NB4 (cell line): ENCODE measurements at places on chromosomes 1 and 21.

DNA sequence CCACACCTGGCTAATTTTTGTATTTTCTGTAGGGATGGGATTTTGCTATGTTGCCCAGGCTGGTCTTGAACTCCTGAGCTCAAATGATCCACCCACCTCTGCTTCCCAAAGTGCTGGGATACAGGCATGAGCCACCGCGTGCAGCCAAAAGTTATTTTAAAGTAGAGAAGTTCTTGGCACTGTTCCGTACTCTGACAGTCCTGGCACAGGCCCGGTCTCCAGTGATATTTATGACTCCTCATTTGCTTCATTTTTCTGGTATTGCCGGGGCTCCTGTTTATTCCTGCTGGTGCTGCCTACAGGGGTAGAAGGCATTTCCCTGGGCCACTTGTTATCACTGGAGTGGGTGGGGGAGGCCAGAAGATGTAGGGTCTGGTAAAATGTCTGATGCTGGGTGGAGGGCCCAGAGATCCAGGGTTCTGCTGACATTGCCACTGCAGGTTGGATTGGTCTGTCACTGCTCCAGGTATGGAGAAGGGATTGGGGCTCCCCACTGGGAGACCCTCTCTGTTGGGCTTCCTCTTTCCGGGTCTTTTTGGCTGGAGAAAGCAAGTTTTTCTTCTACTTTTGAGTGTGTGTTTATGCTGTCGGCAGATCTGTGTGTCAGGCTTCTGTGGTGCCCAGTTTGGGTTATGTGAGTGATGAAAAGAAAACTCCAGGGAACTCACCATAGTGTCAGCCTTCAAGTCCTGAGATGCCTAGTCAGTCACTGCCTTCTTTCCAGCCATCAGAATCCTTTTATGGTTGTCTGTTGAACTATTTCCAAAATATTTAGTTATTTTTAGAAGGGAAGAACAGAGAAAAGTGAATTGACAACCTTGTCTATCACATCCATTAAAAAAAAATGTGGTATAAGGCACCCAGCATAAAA lies 4.5 kb downstream of the MROH7 start:
- no peak for DNase-seq

DNA sequence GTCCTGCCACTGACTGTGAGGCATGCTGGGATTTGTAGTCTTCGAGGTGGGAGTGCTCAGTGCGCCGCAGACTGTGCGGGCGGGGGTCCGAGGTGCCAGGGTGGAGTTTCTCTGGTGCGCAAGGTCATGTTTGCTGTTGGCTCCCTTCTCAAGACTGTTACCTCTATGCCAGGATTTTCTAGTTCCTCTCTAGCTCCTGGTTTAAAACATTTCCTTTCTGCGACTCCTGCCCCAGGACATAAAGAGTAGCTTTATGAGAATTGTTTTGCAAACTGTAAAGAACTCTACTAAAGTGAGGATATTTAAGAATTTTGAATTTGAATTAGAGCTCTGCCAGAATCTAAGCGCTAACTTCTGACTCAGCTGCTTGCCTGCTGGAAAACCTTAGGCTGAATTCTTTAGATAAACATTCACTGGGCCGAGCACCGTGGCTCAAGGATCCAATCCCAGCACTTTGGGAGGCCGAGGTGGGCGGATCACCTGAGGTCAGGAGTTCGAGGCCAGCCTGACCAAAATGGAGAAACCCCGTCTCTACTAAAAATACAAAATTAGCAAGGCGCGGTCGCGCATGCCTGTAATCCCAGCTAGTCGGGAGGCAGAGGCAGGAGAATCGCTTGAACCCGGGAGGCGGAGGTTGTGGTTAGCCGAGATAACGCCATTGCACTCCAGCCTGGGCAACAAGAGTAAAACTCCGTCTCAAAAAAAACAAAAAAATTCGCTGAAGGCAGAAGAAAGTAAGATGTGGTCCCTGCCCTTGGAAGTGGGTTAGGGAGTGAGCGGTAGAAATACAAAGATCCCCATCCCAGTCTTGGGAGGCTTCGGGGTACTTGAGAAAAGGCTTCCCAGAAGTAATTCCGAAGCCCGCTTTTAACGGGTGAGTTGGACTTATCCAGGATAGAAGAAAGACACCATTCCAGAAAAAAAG lies 992 bp upstream of the USP48 start:
- peak; percentile 97 for DNase-seq

DNA sequence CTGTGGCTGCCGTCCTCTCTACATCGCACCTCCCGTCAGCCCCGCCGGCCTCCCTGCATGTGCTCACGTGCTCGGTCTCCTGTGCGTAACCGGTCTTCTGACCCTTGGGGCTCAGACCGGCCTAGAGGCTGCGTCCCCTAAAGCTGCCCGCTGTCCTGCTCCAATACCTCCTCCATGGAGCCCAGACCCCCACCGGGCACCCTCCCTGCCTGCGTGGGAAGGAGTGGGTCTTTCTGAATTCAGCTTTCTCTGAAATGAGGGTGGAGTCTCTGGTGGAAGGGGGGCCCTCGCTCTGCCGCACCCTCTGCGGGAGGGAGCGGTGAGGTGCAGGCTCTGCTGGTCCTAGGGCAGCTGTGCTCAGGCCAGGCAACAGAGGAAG lies 18.7 kb upstream of the POFUT2 start:
- DNase-seq, result no peak

- DNase-seq, result no peak
Observed at GRCh38 chr1:58072450-58072849, 474.1 kb downstream of the OMA1 start.

GRCh38 chr1:17440074-17440826 lies 773 bp upstream of the RCC2 start:
- no peak for DNase-seq

- DNase-seq, result no peak
Observed at GRCh38 chr1:177838907-177839485, 130.9 kb downstream of the SEC16B start.

- no peak for DNase-seq
Observed at GRCh38 chr1:33712186-33712585, 151.7 kb upstream of the HMGB4 start.

DNA sequence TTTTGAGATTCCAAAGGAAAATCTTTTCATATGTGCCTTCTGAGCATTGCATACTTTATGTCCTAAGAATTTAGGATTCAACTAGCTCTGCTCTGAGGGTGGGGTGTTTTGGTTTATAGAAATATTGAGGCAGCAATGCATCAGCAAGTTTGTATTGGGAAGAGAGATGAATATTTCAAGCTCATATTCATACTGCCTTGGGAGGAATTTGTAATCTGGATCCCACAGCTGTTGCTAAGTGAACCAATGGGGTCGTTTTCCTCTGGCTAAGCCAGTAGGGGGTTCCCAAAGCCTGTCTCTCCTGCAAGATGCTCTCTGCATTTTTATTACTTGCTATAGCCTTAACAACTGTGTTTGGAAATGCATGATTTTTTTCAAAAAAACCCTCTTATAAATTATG lies 130.6 kb downstream of the SNX7 start:
- no peak for DNase-seq

- DNase-seq, result no peak
Observed at GRCh38 chr1:52887483-52887882, 34.1 kb downstream of the ECHDC2 start.

DNA sequence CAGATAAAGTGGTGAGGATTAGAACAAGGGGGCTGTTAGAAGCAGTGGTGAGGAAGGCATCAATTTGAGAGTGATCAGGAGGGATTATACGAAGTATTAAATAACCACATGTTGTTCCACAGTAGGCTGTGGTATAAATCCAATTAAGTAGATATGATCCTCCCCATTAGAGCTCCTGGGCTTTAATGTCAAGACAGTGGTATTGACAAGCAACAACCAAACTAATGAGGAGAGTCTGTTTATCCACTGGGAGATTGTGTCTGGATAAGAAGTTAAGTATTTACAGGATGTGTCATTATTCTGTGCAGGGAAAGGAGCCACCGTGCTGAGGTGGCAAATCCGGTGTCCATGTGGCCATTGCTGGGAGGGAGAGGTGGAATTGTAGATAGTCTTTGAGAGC lies 5.8 kb downstream of the ACTN2 start:
- DNase-seq, result no peak

- DNase-seq, result no peak
Observed at GRCh38 chr1:40736085-40736531, 44.6 kb downstream of the NFYC start.

DNA sequence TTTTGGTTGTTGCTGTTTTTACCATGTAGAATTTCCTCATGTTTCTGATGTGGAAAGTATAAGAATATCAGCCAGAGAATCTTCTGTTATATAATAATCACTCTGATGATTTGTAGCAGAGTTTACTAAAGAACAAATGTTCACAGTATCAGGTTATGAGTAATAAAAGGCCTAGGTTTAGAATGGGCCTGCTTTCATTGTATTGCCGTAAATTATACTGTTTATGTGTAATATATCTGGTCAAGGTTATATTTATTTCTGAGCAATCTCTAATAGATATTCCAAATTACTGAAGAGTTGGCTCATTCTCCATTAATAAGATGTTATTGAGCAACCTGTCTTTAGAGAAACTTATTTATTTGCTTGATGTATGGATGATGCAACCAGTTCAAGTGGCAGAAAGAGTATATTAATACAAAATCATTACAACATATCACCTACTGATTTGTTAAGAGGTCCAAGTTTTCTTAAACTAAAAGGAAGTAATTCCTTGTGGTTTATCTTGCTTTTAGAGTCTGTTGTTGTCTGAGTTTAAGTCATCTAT lies 649.4 kb upstream of the CXADR start:
- DNase-seq, result no peak

DNA sequence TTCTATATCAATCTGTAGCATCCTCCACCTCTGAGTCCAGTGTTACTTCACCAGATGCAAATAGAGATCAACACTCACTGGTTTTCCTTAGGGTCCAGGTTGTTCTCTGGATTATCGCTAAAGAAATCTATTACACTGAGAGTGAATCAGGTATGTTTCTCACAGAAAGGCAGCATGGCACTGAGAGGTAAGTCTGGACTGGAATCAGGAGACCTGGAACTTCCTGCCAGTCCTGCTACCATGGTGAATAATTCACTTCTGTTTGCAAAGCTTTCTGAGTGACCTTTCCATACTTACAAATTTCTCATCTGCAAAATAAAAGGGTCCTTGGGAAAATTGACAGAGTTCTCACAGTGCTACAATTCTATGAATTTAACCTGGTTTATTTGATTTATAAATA lies 1583.3 kb downstream of the MRPL39 start:
- no peak for DNase-seq

- no peak for DNase-seq
Observed at GRCh38 chr1:30818568-30819243, 61.1 kb upstream of the LAPTM5 start.

GRCh38 chr21:39073717-39074116 lies 109.5 kb downstream of the PSMG1 start:
- DNase-seq, result no peak

- DNase-seq, result no peak
Observed at GRCh38 chr1:223810586-223810985, 35.2 kb downstream of the TP53BP2 start.

GRCh38 chr1:87305762-87306161 lies 22.9 kb upstream of the LMO4 start:
- no peak for DNase-seq

- DNase-seq, result no peak
Observed at GRCh38 chr1:203026666-203027663, 674 bp downstream of the PPFIA4 start.

- DNase-seq, result no peak
Observed at GRCh38 chr1:34779962-34780361, 1.1 kb upstream of the GJB3 start.

- no peak for DNase-seq
Observed at GRCh38 chr21:45809421-45809820, 165.9 kb downstream of the PCBP3 start.

- DNase-seq, result peak; percentile 42
Observed at GRCh38 chr21:37165586-37165985, 92.5 kb downstream of the TTC3 start.

- peak; percentile 78 for DNase-seq
Observed at GRCh38 chr1:234605983-234606783, 3.8 kb downstream of the IRF2BP2 start.

DNA sequence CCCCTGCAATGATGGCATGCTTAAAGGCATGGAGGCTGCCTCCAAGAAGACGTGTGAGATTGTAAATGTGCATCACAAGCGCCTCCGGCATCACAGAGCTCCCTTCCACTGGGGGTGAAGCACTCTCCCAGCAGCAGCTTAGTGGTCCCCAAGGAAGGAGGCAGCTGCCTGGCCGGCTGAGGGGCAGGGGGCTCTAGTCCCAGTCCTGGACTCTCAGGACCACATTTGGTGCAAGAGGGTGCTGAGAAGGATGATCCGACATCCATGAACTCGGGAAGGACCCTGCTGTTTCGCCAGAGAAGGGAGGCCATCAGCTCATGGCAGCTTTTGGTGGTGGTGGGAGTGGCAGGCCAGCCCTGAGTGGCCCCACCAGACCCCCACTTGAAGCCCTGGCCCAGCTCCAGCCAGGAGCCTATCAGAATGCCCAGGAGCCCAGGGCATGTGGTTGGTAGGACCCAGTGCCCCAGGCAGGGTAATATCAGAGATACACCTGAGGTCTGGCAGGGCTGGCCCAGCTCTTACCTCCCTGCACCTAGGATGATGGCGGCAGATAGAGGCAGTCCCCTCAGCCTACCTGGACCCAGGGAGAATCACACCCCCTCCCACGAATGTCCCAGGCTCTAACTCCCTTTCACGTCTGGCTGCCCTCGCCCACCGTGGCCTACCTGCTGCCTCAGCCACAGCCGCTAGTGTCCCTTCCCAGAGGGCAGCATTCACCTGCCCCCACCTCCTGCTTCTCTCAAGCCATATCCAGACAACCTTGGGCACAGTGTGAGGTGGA lies 2.4 kb upstream of the WNT9A start:
- DNase-seq, result no peak

DNA sequence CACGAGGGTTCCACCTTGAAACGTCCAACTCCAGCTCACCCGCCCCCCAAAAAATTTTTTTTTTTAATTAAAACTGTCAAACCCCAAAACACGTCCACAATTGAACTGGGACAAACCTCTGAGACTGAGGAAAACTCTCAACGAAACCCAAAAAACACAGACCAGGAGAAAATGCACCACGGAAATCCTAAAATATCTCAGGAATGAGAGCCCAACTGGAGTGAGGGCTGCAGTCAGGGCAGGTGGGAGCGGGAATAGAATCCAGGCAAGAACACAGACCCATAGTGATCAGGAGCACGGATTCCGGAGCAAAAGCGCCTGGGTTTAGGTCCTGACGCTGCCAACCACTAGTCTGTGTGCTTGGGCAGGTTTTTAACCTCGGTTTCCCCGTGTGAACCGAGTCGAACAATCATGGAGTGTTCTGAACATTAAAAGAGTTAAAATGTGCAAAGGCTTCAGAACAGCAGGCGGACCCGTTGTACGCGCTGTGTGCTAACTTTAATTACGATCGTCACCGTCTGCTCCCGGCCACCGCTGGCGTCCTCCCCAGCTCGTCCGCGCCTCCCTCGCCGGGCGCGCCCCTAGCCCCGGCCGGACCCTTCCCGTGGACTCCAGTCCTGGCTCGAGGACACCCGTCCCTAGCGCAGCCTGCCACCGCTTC lies 624 bp downstream of the ARHGAP29 start:
- DNase-seq, result no peak

DNA sequence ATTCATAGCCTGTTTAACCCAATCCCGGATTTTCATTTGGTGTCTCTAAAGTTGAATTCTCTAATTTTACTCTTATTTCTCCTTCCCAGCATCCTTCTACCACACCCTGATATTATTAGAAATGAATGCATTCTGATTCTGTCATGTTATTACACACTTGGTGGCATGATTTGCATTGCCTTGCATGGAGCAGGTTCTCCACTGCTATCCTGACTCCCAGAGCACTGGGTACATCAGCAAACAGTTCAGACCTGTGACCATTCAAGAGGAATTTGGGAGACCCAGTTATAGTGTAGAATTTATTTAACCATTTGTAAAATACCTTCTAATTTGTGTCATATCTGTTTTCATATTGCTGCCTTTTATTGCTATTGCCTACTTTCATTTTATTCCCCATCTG lies 2.6 kb downstream of the LRRC8B start:
- no peak for DNase-seq

GRCh38 chr1:5936126-5936525 lies 56.1 kb downstream of the NPHP4 start:
- DNase-seq, result no peak
